ENCODE measurements at places on chromosomes 1 and 21.

- no peak for DNase-seq
Measured at GRCh38 chr21:17334484-17334883, 178.4 kb upstream of the CXADR start.

DNA sequence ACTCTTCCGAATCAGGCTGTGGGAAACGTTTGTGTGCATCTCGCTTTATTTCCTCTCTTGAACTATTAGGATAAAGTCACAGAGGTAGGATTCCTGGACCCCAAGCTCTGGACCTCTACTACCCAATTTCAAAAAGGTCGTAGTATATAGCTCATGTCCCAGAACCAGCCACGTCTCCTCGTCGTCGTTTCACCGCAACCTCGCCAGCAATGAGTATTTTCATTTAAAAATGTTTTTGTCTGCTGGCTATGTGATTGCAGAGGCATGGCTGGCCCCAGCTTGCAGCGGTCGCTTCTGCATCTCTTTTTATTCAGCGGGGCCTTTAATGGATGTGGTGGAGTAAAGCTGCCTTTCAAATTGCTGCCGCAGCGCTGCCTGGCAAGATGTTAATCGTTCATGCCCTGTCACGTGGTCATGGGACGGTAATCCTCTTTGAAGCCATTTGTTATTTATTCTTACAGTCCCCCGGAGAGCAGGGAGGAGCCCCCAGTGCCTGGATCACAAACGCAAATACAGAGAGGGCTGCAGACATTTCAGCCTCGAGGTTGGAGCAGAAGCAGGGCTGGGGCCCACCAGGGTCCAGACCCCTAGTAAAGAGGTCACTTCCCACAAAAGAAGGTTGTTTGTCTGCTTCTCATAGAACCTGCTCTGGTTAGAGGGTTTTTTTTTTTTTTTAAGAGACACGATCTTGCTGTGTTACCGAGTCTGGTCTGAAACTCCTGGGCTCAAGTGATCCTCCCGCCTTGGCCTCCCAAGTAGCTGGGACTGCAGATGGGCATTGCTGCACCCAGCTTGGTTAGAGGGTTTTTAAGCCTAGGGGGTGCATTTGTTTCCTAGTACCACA is 11.6 kb upstream of the NPHP4 start:
- no peak for DNase-seq

DNA sequence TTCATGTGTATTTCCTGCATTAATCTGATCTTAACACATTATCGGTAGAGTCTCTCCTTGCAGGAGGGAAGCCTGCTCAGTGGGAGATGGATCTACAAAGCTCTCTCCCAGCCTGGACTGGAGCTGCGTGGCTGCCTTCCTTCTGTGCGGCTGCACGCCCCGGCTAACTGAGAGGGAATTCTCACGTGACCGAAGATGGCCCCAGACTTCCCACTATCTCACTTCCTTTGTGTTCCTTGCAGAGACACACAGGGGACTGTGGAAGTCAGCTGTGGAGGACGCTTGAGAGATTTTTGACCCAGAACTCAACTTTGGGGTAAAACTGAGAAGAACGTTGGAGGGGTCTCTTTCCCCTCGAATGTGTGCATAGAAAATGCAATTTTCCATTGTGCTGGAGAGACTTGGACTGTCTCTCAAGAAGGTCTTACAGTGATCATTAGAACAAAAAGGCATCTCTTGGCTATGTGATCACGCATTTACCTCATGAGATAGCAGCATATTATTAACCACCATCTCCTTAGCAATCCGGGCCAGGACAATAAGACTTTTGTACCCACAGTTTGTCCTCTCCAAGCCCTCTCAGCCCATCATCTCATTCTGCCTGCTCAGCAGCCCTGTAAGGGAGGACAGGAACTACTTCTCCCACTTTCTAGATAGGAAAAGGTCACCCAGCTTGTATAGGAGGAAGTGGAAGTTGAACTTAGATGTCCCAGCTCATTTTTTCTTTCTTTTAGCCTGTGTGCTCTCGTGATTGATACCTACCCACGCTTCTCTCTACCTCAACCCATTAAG is 49.3 kb upstream of the TARBP1 start:
- DNase-seq = no peak

- DNase-seq = no peak
Measured at GRCh38 chr1:154170547-154171222, 15.8 kb upstream of the NUP210L start.

GRCh38 chr1:192270398-192270797 is 46.4 kb upstream of the RGS21 start:
- DNase-seq = no peak

DNA sequence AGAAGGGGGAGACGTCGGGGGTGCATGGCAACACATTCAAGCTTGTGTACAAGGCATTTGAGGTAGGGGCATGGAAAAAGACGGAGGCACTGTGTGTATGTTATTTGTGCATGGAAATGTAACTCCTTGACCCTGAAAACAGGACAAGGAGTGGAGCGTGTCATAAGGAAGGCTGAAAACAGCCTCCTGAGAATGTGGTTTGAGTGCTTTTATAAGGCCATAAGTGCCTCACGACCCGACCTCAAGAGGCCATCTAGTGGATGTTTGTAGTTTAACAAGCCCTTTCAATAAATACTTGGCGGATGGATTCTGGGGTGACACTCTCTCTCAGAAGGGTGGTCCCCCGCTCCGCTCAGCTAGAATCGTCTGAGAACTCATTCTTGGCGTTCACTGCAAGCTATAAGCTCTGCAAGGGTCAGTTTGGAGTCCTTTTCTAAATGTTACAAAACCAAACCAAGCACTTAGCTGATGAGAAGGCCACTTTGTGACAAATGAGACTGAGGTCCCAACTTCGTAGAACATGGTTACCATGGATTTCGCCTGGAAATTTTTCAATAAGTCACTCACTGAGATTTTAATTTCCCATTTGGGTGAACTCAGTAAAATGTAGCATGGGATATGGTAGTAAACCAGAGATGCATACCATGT is 38.8 kb upstream of the CLCA4 start:
- peak; percentile 43 for DNase-seq

- DNase-seq = no peak
Measured at GRCh38 chr1:115432061-115432460, 94.0 kb upstream of the NGF start.

- DNase-seq = no peak
Measured at GRCh38 chr1:223674119-223674890, 8.8 kb upstream of the CAPN8 start.

DNA sequence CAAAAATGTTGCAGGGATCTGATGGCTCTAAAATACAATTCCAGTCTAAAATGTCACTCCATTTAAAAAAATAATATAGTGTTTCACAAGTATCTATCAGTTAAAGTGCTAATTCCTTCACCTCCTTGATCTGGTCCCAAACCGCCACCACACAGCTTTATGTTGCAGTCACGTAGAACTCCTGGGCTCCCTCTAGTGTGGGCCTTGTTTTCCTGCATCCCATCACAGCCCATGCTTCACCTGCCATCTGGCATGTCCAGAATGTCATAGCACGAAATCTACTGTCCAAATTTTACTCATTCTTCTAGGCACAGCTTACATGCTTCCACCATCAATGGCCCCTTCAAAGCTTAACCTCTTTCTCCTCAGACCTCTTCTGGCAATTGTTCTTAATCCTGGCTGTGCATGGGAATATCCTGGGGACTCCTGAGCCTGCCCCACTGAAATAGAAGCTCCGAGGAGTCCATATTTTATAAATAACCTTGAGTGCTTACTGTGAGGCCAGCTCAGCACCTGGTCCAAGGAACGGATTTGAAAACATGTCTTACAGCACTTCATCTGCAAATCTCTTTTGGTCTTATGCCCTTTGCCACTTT is 15.5 kb downstream of the FYB2 start:
- no peak for DNase-seq

DNA sequence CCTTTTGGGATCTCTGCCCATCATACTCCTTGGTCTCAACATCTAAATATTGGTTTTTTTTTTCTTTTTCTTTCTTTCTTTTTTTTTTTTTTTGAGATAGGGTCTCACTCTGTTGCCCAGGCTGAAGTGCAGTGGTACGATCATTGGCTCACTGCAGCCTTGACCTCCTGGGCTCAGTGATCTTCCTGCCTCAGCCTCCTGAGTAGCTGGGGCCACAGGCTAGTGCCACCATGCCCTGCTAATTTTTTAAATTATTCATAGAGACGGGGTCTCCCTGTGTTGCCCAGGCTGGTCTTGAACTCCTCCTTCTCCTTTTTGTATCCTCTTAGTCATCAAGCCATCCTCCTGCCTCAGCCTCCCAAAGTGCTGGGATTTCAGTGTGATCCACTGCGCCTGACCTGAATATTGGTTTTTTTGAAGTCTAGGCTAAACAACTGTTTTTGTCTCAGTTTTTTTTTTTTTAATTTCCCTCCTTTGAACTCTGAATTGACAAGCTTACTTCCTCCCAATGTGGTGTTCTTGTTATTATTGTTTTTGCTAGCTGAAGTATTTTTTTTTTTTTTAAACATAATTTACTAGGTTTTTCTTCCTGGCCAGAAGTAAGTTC is 30.9 kb downstream of the MAPKAPK2 start:
- DNase-seq = peak; percentile 60

GRCh38 chr21:43591571-43591970 is 67.7 kb downstream of the HSF2BP start:
- no peak for DNase-seq

DNA sequence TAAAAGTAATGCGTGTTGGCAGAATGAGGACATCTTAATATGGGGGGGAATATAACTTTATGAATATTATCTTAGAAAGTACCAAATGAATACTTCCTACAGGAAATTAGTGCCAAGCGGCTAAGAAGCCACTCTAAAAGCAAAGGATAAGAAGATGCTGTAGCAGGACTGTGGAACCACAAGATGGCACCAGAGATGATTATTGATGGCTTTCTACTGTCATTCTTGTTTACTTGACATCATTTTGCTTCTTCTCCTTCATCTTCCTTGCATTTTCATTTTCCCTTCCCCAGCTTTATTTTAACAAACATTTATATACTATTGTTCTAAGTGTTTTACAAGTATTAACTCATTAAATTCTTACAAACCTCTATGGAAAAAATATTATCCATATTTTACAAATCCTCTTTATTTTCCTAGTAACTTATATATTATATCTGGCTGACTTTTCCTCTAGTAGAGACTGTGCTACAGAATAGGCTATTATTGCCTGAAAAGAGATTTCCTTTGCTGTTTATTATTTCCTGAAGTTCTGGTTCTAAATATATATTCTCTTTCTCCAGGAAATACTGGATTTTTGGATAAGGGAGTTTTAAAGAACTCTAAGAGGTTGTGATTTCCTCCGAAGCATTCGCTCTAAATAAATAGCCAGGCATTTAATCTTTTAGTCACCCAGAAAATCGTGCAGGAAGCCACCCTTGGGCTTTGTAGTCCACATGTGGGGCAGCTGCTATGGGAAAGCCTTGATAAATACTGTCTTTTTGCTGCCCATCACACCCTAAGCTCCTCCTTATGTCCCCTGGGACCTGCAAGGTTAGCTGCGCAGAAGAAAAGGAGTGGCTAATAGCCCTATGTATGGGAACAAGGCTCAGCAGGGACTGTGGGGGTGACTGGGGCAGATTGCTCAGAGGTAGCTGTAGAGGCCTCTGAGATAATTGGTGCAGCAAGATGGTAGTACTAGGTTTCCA is 69.8 kb downstream of the TPR start:
- peak; percentile 47 for DNase-seq

- DNase-seq = no peak
Measured at GRCh38 chr1:18482721-18483425, 2.1 kb downstream of the KLHDC7A start.

DNA sequence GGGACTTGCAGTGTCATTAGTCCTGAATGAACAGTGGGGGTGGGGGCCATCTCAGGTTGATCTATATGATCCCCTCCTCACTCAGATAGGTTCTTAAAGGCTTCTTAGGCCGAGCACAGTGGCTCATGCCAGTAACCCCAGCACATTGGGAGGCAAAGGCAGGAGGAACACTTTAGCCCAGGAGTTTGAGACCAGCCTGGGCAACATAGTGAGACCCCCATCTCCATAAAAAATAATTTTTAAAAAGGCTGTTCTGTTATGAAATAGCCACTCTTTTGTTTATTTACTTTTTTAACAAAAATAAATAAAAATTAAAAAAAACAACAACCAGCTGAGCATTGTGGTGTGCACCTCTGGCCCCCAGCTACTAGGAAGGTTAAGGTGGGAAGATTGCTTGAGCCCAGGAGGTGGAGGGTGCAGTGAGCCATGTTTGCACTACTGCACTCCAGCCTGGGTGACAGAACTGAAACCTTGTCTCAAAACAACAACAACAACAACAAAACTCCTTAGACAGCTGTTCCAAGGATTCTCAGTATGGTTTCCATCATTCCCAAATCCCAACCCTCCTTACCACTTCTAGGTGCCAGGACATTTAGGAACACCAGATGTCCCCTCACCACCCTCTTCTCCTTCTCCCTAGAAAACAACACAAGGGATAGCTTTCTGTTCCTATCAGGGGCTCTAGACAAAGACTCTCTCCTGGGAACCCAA is 2.0 kb upstream of the TRAPPC3 start:
- no peak for DNase-seq

GRCh38 chr1:201310986-201311355 is 27.7 kb downstream of the PKP1 start:
- DNase-seq = no peak

DNA sequence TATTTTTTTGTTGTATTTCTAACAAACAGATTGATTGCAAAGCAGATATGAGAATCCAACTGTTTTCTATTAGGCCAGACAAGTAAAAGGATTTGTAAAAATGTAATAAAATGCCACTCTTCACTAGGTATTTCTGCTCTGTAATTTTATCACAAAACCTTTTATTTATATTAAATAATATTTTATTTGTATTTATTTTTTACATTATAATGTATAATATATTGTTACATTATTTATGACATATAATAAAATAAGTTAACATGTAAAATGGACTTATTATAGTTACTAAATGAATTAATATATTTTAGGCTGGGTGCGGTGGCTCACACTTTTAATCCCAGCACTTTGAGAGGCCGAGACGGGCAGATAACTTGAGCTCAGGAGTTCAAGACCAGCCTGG is 12.7 kb upstream of the TNNI1 start:
- DNase-seq = no peak

DNA sequence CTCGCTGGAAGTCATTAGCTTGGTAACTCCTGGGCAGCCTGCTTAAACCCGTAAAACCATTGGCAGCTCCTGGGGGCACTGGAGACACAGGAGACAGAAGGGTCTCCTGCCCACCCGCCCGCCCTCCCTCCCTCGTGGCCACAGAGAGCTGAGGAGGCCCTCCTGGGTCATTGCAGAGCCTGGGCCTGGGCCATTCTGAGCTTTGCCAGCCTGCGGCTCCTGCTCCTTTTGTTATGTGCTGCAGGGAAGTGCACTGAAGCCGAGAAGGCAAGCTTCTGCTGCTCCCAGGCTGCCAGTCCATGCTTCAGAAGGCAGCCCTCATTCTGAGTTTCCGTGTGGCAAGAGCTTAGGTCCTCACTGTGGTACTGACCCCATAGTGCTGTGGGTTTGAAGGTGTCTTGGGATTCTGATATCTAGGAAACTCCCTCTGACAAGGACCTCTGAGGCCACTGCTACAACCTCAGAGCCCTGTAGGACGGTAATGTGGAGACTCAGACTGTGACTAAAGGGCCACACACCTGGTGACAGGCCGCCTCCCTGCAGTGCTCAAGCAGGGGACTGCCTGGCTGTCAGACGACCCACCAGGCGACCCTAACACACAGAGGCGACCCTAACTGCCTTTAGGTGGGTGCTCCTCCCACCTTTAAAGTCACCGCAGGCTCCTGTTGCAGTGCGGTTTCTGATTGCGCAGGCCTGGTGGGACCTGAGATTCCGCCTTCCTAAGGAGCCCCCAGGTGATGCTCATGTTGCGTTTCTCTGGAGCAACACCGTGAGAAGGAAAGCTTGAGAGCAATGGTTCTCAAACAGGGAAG is 118.7 kb downstream of the IER5 start:
- no peak for DNase-seq

Data from CD4-positive, alpha-beta T cell treated with Interleukin-17A for 1 hour (primary cell).